Upper lobe of right lung (tissue), 1 donor: ENCODE measurements at places on chromosomes 11 and 22. TPM values are rescaled to one million over a fixed set of nuclear protein-coding genes. Genes with fewer than 3 reads are reported as not detected.
A peak's percentile ranks its signal among the peaks of the same experiment; 100 is the strongest.

- H3K27ac ChIP-seq, result no peak overlapping the region
- H3K4me1 ChIP-seq, result no peaks in the 10 kb centered on the region
- H3K36me3 ChIP-seq, result peaks cover 90% of the 10 kb centered on the region
Measured at GRCh38 chr22:31838917-31839316, 85.1 kb downstream of the DEPDC5 start.

DNA sequence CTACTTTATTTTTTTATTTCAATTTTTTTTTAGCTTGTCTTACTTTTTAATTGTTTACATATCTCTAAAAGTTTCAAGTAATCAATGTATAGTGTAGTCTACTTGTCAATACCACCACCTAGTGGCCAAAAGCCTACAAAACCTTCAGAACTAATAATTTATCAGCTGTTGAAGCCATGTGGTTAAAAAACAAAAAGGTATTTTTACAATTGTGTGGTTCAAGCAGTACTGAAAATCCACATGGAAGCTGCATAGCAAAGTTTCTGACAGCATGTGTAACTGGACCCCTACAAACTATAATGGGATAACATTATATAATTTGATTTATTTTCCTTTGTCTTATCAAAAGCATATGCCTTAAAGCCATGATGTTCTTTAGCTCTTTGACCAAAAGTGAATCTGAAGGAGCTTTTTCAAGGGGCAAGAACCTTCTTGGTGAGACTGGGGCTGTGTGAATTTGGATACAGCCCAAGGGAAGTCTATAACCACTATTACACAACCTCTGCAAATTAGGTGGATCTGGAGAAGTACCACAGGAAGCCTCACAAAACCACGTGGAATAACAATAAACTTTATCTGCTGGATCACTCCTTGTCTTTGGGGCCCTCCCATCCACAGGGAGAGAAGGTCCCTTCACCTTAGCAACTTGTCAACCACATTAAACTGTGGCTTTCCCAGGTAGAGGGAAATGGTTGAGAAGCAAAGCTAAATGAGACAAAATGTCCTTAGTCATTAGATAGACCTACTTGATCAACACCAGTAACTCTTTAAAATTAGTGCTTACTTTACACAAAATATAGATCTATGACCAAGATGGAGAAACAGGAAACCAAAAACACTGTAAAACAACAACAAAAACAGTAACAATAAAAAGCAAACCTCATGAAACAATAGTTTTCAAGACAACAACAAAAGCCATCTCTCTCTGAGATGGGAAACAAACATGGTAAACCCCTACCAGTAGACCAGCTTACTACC is 9.9 kb downstream of the NARS2 start:
- H3K27ac ChIP-seq, result no peak overlapping the region
- no peaks in the 10 kb centered on the region for H3K27me3 ChIP-seq
- DNase-seq, result no peak
- H3K4me3 ChIP-seq, result no peak overlapping the region

GRCh38 chr11:132691848-132692550 is 840.3 kb downstream of the OPCML start:
- H3K4me1 ChIP-seq, result no peaks in the 10 kb centered on the region
- no peaks in the 10 kb centered on the region for H3K36me3 ChIP-seq
- H3K27ac ChIP-seq, result no peak overlapping the region
- H3K4me3 ChIP-seq, result no peak overlapping the region

DNA sequence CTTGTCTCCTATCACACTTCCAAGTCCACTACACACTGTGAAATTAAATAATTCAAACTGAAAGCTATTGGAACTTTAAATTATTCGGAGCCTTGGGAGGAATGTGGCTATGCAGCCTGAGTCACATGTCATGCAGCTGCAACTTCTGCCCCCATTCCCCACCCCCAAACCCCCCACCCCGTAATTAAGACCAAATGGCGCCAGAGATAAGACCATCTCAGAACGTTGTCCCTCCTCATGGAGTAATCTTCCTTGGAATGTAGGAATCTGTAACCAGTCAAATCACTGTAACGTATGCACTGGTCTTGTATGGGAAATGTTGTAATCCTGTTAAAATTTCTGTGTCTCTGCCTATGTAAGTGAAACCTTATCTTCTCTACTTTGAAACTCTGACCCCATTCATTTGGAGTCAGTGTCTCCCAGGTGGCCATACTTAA is 37.0 kb downstream of the GAB2 start:
- H3K27ac ChIP-seq, result no peak overlapping the region
- peaks cover 23% of the 10 kb centered on the region for H3K4me1 ChIP-seq
- no peak for DNase-seq
- H3K36me3 ChIP-seq, result no peaks in the 10 kb centered on the region

- peak; percentile 77 for DNase-seq
- peaks cover 37% of the 10 kb centered on the region for H3K27me3 ChIP-seq
- no peaks in the 10 kb centered on the region for H3K36me3 ChIP-seq
- peaks cover 6% of the 10 kb centered on the region for H3K4me1 ChIP-seq
- H3K27ac ChIP-seq, result peak overlapping the region; percentile 81
- peak overlapping the region; percentile 56 for H3K4me3 ChIP-seq
Measured at GRCh38 chr11:71251761-71252268, 562 bp downstream of the SHANK2 start.

DNA sequence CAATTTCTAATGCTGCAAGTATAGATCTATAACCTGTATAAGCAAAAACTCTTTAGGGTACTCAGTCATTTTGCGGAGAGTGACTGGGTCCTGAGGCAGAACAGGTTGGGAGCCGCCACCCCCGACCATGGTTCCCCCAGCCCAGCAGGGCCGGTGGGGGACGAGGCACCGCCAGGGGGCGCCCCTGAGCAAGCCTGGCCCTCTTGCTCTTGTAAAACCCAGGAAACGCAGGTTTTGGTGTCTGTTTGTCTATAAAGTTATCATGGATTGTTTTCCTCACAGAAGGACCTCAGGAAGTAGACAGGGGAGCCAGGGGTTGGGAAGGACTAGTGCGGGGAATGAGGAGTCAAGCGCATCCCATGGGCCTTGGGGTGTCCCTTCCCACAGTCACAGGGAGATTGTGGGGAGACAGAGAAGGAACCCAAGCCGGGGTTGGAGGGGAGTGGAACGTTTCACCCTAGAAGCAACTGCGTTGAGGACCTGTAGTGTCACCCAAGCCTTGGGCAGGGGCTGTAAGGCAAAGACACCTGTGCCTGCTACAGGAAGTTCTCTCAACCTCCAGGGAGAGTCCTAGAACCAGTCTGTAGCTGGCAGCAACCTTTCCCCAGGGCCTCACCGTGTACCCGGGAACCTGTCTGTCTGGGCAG is 26.4 kb downstream of the KCTD17 start:
- H3K27ac ChIP-seq, result no peak overlapping the region
- H3K4me1 ChIP-seq, result peaks cover 11% of the 10 kb centered on the region
- H3K27me3 ChIP-seq, result peaks cover 22% of the 10 kb centered on the region
- H3K4me3 ChIP-seq, result no peak overlapping the region

DNA sequence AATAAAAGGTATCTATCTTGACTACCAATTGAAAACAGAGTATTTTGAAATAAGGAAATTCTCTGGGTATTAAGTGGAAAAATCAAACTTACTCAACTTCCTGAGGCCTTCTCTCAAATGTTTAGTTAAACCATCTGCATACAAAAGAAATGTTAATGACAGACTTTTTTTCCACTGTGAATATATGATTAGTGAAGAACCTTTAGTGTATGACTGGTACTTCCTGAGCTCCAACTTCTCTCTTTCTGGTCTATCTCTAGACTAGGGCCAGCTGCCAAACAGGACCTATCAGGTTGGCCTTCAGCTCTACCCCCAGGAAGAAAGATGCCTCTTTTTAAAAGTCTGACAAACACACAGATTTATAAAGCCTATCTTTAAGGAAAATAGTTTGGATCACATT is 68.8 kb upstream of the SCUBE2 start:
- DNase-seq, result no peak
- H3K4me1 ChIP-seq, result no peaks in the 10 kb centered on the region
- no peaks in the 10 kb centered on the region for H3K27me3 ChIP-seq
- H3K36me3 ChIP-seq, result peaks cover 29% of the 10 kb centered on the region
- no peak overlapping the region for H3K4me3 ChIP-seq

GRCh38 chr22:35299217-35299672 is 449 bp upstream of the TOM1 start:
- peak overlapping the region; percentile 96 for H3K27ac ChIP-seq
- H3K4me1 ChIP-seq, result peaks cover 16% of the 10 kb centered on the region
- DNase-seq, result no peak
- H3K36me3 ChIP-seq, result peaks cover 8% of the 10 kb centered on the region
- peak overlapping the region; percentile 71 for H3K4me3 ChIP-seq

- peaks cover 50% of the 10 kb centered on the region for H3K4me1 ChIP-seq
- no peak overlapping the region for H3K4me3 ChIP-seq
- no peak overlapping the region for H3K27ac ChIP-seq
- H3K36me3 ChIP-seq, result no peaks in the 10 kb centered on the region
- no peak for DNase-seq
Measured at GRCh38 chr11:86039094-86039493, 29.8 kb downstream of the PICALM start.

GRCh38 chr11:29224739-29225384 is 792.0 kb downstream of the KCNA4 start:
- no peaks in the 10 kb centered on the region for H3K27me3 ChIP-seq
- no peak overlapping the region for H3K4me3 ChIP-seq
- H3K4me1 ChIP-seq, result no peaks in the 10 kb centered on the region
- DNase-seq, result no peak
- no peak overlapping the region for H3K27ac ChIP-seq

GRCh38 chr22:23061471-23062280 is 8.6 kb upstream of the GNAZ start:
- H3K27ac ChIP-seq, result no peak overlapping the region
- H3K4me1 ChIP-seq, result no peaks in the 10 kb centered on the region
- no peak overlapping the region for H3K4me3 ChIP-seq
- no peaks in the 10 kb centered on the region for H3K27me3 ChIP-seq
- H3K36me3 ChIP-seq, result no peaks in the 10 kb centered on the region

DNA sequence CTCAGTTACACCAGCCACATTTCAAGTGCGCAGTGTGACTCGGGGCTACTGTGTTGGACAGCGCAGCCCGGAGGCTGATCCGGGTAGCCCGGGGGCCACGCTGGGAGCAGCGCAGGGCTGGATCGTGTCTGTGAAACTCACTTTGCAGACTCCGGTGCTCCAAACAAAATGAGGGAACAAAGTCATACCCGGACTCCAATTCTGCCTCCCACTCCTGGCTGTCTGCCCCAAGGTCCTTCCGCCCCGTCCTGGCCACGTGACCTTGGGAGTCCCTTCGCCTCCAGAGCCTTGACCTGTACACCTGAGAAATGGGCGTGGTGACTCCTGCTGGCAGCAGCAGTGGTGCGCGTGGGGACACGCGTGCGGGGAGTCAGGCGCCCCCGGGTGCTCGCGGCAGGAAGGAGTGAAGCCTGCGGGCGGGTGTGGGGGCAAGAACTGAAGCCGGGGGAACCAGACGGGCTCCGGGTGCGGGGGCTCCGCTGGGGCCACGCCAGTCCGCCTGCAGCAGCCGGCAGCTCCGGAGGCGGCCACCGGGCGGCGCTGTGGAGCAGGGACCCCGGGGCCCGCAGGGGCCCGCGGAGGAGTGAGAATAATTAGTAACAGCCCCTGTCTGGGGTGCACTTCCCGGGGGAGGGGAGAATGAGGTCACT is 42.4 kb downstream of the KCNJ4 start:
- DNase-seq, result peak; percentile 68
- H3K27ac ChIP-seq, result no peak overlapping the region
- peaks cover 6% of the 10 kb centered on the region for H3K4me1 ChIP-seq
- H3K36me3 ChIP-seq, result no peaks in the 10 kb centered on the region
- no peaks in the 10 kb centered on the region for H3K27me3 ChIP-seq

DNA sequence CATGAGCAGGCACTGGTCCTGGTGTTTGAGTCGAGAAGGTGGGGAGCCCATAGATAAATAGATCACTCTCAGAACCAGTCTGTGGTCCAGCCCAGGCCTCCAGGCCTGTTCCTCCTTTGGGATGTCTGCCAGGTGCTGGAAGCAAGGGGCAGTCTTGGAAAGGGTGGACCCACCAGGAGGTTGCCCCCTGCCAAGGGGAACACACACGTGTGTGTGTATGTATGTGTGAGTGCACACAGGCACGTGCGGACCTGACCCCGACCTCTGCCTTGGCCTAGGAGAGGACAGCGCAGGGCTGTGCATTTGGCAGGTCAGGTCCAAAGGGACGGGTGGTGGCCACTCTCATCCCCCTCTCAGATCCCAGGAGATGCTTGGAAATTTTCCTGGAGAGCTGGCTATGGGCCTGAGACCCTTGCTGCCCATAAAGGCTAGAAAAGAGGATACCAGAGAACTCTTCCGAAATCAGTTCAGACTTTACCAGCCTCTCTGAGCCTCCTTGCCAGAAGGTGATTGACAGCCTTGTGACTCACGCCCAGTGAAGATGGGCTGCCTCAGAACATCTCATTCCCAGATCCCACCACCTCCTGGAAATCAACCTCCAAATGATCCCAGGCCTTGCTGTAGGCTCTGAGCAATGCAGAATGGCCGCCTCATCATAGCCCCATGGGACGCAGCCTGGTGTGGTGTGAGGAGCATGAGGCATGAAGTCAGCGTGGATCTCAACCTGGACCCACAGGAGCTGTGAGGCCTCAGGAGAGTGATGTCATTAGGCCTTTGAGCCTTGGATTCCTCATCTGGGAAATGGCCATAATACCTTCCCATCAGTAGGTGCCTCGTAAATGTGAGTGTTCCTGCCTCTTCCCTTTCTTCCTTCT is 24.0 kb upstream of the CREB3L1 start:
- H3K4me3 ChIP-seq, result no peak overlapping the region
- no peaks in the 10 kb centered on the region for H3K36me3 ChIP-seq
- no peaks in the 10 kb centered on the region for H3K27me3 ChIP-seq

DNA sequence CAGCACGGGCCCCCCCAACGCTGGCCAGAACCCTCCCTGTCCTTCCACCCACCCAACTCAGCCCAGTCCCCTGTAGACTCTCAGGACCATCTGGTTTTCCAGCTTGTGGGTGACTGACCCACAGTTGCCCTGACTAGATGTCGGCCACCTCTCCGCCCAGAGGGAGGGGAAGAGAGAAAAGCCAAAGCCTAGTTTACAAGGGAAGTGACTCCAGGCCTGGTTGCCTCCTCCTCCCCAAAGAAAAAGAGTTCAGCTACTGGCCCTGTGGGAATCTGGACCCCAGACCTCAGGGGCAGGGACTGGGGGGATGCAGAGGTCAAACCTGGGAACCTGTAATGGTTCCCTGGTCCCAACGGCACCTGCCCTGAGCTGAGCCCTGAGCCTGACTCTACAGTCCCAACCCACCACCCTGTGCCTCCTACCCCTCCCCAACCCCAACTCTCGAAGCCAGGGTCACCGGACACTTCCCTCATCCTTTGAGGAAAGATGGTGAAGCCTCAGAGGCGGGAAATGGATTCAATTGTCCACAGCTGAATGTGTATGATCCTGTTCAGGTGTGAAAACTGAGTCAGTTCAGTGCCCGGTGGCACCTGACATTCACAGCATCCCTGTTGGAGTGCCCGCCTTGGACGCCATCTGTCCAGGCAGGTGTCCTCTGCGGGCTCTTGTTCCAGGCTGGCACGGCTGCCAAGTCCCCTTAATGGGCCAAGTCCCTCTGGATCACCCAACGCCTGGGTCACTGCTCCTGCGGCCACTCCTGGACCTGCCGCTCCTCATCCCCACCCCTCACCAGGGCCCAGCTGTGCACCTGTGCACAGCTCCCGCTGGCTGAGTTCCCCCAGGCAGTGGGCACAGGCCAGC is 21.0 kb upstream of the WNT7B start:
- H3K4me1 ChIP-seq, result peaks cover 61% of the 10 kb centered on the region
- peak overlapping the region; percentile 83 for H3K27ac ChIP-seq
- no peak overlapping the region for H3K4me3 ChIP-seq

The CD3D gene
- total RNA-seq, result 8.5 TPM

The FXYD6 gene
- total RNA-seq, result 59.0 TPM

The OR2D2 gene
- total RNA-seq, result not detected

The OSBPL5 gene
- 52.6 TPM for total RNA-seq

The DGCR2 gene
- 70.6 TPM for total RNA-seq

The GPHA2 gene
- not detected for total RNA-seq

The TUB gene
- 3.6 TPM for total RNA-seq

The EXPH5 gene
- 30.8 TPM for total RNA-seq

The E2F8 gene
- 0.38 TPM for total RNA-seq
